Right lung (tissue), 10 donors: ENCODE measurements at places on chromosomes 4 and X.

GRCh38 chrX:74509989-74510388 is 88.7 kb downstream of the SLC16A2 start:
- DNase-seq = no peak

GRCh38 chr4:185352741-185353140 is 43.0 kb downstream of the LRP2BP start:
- DNase-seq = no peak

DNA sequence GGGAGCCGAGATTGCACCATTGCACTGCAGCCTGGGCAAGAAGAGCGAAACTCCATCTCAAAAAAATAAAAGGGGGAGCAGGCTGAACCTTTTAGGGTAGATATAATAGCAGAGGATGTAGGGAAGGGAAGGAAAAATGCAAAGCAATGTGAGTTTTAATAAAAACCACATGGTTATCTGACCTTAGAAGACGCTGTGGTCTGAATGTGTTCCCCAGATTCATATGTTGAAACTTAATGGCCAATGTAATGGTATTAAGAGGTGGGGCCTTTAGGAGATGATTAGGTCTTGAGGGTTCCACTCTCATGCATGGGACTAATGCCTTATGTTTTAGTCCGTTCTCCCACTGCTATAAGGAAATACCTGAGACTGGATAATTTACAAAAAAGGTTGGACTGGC is 114.1 kb upstream of the STX18 start:
- no peak for DNase-seq

DNA sequence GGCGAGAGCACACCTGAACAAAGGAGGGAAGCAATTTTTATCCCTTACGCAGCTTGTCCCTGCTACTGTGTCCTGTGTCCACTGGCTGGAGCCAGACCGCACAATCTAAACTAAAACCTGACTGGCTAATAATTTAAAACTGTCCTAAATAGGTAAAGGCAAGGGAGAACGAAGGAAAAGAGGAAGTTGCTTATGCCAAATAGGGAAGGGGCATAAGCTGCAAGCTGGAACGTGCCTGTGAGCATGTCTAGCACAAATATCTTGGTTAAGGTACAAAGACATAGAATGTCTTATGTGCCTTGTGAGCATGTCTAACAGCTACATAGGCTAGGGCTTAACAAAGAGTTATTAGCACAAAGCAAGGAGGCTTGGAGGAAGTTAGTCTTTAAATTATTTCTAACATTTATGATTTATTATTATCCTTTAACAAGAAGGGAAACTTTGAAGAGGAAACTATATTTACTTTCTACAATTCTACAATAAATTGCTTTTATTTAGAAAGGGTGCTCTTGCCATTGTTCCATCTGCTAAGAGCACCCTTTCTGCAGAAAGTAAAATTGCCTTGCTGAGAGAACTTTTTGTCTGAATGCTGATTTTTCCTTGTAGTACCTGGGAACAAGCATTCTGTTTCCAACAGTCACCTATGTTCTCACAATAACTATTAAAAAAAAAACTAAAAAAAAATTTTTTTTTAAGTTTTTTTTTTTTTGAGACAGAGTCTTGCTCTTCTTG is 80.6 kb upstream of the CBR4 start:
- no peak for DNase-seq

- DNase-seq = peak; percentile 11
These were observed 62.2 kb downstream of the MFAP3L start for GRCh38 chr4:169963998-169964397.

DNA sequence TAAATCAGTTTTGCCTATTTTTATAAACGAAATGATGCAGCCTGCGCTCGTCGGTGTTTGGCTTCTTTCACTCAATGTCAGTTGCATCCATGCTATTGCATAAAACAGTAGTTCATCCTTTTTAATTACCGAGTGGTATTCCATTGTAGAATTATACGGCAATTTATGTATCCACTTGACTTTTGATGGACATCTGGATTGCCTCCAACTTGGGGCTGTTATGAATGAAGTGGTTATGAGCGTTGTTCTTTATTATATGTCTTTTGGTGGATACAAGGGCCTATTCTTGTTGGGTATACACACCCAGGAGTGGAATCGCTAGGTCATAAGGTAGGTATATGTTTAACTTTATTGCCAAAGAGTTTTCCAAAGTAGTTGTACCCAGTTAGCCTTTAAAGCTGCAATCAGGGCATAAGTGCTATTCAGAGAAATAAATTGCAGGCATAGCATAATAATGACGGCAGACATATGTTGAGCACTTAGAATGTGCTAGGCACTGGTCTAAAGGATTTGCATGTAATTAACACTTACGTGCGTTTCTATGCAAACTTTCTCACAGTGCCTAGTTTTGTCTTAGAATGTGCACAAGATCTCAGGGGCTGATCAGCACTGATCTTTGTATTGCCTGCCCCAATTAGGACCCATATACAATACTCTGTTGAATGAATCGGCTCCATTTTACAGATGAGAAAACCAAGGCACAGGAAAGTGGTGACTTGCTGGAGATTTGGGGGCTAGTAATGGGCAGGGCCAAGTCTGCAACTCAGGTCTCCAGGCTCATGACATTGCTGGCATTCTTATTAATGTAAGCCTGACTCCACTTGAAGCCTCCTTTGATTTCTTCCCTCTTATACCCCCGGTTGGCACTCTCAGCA is 407.0 kb downstream of the BCOR start:
- no peak for DNase-seq

DNA sequence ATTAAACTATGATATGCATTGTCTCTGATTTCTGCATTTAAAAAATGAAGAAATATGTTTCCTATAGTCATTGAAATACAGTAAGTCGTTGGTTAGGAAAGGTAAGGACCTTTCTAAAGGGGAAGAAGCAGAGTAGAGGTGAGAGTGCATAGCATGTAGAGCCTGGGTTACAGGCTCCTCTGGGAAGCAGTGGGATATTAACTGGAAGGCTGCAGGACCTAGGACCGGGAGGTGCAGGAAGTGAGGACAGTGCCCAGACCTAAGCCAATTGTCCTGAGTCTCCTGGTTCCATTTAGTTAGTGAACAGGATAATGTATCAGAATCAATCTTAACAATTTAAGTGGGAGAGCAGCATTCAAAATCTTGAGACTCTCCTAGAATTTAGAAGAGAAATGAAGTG is 237.1 kb upstream of the NUDT6 start:
- no peak for DNase-seq

- DNase-seq = no peak
These were observed 250.5 kb upstream of the PRKX start for GRCh38 chrX:3963980-3964379.

DNA sequence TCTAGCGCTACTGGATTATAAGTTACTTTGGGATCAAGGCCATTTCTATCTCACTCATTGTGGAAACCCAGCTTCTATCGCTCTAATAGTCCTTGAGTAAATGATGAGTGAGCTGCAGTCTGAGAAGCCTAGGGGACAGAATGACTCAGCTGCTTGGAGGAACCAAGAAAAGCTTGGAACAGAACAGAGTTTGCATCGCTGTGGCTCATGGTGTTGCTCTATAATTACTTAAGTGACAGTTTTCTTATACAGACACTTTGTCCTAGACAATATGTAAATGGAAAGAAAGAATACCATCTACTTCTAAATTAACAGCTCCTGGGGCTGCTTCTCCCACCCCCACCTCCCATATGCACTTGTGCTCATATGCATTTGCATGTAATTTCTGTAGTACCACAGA is 156.9 kb downstream of the SLIT2 start:
- no peak for DNase-seq

DNA sequence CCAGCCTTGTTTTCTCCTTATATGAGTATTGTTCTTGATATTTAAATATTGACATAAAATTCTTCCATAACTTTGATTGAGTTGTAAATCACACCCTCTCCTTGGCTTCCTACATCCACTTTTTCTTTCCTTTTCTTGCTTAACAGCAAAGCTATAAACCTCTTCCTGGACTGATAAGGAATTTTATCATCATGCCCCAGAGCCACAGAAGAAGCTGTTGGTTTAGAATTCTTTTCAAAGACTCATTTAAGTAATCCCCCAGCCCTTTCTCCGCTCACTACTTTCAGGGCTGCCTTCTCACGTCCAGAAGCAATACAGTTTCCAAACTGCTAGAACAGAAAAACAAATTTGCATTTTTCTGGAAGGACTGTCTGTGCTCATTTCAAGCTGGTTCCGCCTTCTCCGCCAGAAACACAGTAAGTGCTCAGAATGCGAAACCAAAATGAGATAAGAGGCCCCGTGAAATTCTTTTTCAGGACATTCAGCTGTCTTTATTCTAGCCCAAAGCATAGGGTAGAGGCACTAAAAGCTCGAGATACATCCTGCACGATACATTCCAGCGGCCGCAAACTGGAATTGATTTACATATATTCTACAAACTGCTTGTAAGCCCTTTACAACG is 849 bp downstream of the MID1 start:
- DNase-seq = no peak

DNA sequence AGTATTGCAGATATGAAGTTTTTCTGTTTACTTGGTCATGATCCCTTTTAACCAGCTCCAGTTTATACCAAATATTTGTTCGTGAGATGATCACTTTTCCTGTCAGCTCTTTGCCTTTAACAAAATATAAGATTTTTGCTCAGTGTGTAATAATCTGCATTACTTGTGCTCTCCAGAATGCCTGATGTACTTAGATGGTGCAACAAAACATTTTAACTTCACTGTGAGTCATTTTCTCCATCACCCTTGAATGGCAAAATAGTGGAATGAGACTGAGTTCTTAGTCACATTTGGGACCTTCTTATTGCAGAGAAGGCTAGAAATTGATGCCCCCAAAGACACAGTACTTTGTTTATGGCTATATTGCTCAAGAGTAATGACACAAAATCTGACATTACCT is 252.0 kb downstream of the FRMPD4 start:
- no peak for DNase-seq

DNA sequence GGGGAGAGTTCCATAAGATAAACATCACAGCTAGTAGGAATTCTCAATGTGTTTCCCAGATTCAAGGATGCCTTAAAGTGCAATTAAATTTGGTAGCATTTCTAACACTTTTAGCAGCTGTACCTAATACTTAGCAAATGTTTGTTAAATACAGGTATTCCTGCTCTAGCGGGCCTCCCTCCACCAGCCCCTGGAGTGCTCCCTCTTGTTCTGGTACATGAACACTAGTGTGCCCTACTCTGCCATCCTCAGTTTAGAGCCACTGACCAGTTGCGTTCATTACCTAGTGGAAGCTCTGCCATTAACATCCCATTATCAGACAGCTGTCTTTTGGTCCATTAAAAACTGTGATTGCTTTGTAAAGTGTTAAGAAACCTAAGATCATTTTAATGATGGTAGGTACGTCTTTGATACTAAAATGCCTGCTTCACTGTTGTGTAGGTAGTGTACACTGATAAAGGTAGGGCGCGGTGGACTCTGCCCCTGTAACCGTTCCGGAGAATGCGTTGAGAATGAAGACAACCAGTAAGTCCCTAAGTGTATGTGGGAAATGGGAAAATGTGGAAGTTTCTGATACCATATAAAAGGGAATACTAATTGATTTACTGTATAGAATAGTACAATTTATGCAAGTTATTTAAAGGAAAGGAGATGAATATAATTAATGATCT is 21.7 kb downstream of the KIAA0232 start:
- DNase-seq = no peak

- no peak for DNase-seq
These were observed 36.3 kb downstream of the C4orf51 start for GRCh38 chr4:145716200-145716599.

GRCh38 chr4:19241895-19242294 is 1009.8 kb upstream of the SLIT2 start:
- DNase-seq = no peak

- no peak for DNase-seq
These were observed at the start of gene SLC34A2 for GRCh38 chr4:25654971-25655963. Gene SLC34A2, plus strand, starts transcription at chr4:25655851. Its CDS starts 6,650 bp downstream, at chr4:25662501.

DNA sequence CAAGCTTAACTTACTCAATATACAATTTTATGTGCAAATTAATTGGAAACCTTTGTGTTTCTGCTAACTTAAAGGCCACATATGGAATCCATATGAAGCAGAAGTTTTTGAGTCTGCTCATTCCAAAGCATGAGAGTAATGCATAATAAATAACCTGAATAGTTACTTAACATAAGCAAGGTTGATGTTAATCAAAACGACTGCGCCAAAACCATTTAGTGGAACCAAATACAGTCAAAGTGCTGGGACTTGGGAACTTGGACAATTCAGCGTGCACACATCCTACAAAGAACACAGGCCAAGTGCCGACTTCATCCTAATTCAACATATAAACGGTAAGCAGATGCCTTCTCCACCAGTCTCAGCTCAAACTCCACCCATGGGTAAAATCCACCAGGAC is 17.0 kb downstream of the TSPAN5 start:
- no peak for DNase-seq

DNA sequence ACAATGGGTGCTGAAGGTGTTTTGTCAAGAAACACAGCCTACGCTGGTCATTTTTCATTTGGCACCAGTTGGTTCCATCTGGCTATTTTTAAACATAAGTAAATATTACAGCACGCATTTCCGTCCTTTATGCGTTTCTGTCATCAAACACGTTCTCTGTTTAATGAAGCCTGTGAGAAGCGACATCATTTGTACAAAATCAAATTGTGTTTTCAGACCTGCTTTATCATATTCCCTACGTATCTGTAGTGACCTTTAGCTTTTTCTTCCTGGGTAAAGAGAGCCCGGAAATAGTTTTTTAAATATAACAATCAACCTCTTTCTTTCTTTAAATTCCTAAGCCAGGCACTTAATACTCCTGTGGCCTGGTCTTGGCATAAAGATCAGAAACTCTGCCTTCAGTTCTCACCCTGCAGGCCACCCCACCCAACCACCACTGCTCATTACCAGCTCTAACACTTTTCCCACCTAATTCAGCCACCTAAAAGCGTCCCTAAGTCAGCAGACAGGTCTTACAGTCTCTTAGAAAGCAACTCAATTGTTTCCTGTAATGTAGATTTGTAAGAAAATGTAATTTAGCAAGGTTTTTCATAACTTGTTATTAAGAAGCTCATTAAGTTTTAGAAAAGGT is 30.4 kb downstream of the ACSL1 start:
- DNase-seq = no peak

- no peak for DNase-seq
These were observed 108.8 kb downstream of the NFKB1 start for GRCh38 chr4:102610007-102610406.

- no peak for DNase-seq
These were observed 66.7 kb downstream of the STAG2 start for GRCh38 chrX:124028182-124028581.

DNA sequence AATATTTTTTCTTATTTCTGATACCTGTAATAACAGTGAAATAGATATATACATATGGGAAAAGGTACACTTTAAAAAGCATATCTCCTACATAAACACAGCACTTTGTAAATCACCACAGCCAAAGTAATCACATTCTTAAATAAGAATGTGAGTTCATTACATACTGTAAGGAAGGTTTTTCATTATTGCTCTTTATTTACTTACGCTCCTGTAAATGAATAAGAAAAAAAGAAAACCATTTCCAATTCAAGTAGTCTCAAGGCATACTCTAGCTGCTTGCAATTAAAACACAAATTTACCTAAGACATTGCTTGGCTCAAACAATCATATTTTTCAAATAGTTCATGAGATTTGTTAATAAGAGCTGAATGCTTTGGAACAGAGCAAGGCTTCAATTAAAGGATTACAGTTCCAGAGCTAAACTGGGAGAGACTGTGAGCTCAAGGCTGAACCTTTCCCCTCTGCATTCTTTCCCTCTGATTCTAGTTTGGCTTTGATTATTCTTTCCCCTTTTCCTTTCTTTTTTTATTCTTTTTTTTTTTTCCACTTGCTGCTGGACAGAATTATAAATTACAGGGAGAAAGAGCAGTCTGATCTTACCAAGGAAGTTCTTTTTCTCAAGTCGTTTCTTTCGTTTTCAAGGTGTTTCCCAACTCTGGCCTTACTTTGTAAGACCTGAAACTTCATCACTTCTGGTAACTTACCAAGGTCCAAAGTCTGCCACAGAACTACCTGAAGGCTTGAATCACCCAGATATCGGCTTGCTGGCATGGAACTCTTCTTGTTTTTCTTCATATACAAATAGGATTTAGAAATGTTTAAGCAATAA is 278.3 kb downstream of the INPP4B start:
- no peak for DNase-seq
